ENCODE measurements at places on chromosomes 2 and 18. TPM values are rescaled to one million over a fixed set of nuclear protein-coding genes. Genes with fewer than 3 reads are reported as not detected.

TDRD15 gene
- not detected for total RNA-seq

MC4R gene
- total RNA-seq, result not detected

CTAGE1 gene
- total RNA-seq, result not detected

- no peak overlapping the region for H3K4me3 ChIP-seq
- DNase-seq, result no peak
- no peak overlapping the region for H3K27ac ChIP-seq
- peaks cover 8% of the 10 kb centered on the region for H3K27me3 ChIP-seq
Observed at GRCh38 chr2:130915149-130915548, 78.4 kb downstream of the ARHGEF4 start.

All from osteocyte (in vitro differentiated cells).